Head of caudate nucleus (tissue), 42 donors: ENCODE measurements at places on chromosomes 5 and 9.

DNA sequence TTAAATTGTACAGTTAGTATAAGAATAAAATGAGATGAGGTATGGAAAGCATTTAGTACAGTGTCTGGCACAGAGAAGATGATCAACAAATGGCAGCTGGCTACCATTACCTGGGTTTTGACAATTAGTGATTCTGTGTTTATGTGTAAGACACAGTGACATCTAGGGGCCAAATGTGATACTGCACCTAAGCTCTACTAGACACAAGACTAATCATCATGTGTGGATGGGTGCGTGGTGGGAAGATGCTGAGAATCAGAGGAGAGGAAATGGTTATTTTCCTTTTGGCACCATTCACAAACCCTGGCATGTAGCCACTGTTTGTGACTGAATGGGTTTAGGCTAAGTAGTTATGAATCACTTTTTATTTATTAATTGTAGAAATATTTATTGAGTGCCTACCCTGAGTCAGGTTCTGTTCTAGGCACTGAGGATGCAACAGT is 109.8 kb upstream of the TBC1D2 start:
- no peak for DNase-seq

DNA sequence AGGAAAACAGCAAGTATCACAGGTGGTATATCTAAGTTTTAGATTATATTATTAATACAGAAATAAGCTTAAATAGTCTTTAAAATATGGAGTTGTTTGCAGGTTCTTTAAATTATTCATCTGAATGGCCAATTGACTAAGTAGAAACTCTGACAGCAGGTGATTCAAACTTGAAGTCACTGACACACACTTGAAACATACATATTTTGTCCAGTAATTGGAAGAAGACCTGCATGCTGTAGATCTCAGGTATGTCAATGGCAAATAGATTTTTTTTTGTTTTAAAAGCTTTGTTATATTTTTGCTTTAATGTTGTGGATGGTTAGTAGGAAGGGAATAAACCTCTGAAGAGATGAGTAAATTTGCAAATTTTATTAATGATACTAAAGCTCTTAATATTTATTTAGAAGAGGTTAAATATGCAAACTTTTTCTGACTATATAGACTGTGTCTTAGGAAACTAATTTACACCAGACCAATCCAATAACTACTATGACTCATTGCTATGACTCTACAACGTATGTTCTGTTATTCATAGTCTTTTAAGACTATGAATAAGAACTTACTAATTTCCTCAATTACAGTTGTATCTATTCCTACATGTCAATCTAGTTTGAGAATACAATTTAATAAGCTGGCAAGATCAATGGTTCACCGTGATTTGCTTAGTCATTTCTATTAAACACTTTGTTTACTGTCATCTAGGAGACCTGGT is 53.9 kb upstream of the RORB start:
- no peak for DNase-seq

DNA sequence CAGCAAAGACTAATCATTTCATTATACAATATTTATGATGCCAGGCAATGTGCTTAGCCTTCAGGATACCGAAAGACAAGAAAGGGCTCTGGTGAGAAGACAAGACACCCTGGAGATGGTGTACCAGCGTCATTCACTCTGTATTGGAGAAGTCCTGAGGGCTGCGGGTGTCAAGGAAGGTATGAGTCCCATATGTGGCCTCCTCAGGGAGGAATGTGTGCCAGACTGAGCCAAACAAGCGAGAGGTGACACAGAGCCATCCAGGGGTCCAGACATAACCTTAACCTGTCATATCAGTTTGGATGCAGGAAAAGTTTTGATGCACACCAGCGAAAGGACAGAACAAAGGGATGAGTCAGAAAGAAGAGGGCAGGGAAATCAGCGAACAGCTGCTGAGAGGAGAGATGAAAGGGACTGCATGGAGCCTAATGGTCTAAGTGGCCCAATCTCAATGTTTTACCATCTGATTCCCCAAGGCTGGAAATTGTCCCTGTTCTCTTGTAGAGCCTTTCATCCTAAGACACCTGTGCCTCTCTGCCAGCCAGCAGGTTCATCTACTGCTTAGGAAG is 38.9 kb downstream of the ADRA1B start:
- DNase-seq, result no peak

- no peak for DNase-seq
Observed at GRCh38 chr5:115231598-115231997, 31.1 kb downstream of the PGGT1B start.

- DNase-seq, result no peak
Observed at GRCh38 chr5:160185626-160186360, 43.5 kb upstream of the FABP6 start.

DNA sequence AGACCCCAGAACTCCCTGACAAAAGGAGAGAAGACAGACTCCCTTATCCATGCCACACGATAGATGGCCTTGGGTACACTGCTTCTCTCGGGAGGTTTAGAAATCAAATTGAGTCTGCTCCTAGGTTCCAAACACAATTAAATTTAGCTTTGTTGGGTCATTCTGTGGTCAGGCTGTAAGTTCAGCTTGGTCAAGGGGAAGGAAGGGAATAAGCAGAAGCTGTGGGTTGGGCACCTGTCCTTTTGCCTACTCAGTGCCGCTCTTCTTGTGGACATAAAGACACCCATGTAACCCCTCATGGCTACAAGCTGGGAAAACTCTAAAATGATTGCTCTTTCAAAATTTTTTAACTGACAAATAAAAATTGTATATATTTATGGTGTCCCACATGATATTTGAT is 19.1 kb upstream of the AK3 start:
- no peak for DNase-seq

DNA sequence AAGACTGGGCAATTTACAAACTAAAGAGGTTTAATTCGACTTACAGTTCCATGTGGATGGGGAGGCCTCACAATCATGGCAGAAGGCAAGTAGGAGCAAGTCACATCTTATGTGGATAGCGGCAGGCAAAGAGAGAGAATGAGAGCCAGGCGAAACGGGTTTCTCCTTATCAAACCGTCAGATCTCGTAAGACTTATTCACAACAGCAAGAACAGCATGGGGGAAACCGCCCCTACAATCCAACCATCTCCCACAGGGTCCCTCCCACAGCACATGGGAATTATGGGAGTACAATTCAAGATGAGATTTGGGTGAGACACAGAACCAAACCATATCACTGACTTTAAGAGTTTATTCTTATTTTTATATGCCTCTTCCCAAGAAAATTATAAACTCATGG is 60.3 kb downstream of the RFK start:
- DNase-seq, result no peak

DNA sequence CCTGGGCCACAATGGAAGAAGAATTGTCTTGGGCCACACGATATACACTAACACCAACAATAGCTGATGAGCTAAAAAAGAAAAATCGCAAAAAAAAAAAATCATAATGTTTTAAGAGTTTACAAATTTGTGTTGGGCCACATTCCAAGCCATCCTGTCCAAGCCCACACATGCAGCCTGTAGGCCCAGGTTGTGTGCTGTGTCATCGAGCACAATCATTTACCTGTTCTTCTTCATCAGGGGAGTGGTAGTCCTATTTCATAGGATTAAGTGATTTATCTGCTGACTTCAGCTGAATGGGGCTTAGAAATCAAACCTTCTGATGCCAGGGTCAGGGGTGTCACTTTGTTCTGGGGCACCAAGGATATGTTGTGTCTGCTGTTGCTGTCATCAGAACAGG is 44.6 kb upstream of the ELL2 start:
- no peak for DNase-seq

DNA sequence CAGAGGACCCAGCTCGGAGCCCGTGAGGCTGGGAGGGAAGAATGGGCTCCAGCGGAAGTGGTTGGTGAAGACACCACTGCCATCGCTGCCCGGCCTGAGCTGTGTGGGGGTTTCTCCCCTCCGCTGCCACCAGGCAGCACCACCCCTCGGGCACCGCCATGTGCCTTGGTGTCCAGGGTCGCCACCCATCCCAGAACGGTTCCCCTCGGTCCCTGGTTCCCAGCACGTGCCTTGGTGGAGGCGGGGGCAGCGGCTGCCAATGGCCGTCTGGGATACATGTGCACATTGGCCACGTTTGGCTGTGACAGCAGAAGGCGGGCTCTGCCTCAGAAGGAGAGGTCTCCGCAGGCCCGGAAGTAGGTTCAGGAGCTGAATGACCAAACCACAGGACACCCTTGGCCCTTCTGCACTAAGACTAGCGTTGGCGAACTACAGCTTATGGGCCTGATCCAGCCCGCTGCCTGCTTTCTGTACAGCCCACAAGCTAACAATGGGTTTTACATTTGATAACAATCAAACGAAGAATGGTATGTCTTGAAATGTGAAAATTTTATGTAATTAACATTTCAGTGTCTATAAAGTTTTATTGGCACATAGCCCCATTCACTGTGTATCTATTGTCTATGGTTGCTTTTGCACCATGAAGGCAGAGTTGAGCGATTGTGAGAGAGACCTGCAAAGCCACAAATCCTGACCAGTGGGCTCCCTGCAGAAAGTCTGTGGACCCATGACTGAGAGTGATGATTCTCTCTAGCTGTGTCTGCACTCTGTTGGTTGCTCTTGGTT is 91.7 kb upstream of the RAPGEF1 start:
- no peak for DNase-seq

DNA sequence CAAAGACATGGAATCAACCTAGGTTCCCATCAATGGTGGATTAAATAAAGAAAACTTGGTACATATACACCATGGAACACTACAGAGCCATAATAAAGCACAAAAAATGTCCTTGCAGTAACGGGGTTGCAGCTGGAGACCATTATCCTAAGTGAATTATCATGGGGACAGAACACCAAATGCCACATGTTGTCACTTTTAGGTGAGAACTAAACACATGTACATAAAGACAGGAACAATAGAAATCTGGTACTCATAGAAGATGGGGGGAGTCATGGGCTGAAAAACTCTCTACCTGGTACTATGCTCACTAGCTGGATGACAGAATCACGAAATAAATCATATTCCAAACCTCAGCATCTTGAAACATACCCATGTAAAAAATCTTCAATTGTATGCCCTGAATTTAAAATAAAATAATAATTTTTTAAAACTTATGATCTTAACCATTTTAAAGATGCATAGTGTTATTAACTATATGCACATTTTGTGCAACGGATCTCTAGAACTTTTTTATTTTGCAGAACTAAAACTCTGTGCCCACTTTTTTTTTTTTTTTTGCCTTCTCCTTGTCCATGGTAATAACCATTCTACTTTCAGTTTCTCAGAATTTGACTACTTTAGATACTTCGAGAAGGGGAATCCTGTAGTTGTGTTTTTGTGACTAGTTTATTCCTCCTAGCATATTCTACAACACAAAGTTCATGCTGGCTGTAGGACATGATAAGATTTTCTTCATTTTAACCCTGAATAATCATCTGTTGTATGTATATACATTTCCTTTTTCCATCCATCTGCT is 1081.6 kb upstream of the ACO1 start:
- no peak for DNase-seq

GRCh38 chr5:142866563-142867275 is 96.5 kb downstream of the ARHGAP26 start:
- DNase-seq, result no peak

- no peak for DNase-seq
Observed at GRCh38 chr5:58412932-58413331, 47.0 kb downstream of the PLK2 start.

DNA sequence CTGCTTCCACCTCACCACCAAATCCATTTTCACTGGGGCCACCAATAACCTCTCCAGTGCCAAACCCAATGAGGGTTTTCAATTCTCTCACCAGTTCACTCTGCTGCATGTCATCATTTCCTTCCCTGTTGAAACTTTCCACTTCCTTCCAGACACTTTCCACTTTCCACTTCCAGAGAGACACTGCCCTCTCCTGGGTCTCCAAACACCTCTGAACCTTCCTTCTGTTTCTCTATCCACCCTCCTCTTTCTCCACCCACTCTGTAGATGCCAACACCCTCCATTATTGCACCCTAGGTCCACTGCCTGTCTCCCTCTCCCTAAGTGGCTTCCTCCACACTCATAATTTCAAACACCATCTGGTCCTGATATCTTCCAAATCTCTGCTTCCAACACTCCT is 39.6 kb downstream of the PDE6A start:
- DNase-seq, result no peak

DNA sequence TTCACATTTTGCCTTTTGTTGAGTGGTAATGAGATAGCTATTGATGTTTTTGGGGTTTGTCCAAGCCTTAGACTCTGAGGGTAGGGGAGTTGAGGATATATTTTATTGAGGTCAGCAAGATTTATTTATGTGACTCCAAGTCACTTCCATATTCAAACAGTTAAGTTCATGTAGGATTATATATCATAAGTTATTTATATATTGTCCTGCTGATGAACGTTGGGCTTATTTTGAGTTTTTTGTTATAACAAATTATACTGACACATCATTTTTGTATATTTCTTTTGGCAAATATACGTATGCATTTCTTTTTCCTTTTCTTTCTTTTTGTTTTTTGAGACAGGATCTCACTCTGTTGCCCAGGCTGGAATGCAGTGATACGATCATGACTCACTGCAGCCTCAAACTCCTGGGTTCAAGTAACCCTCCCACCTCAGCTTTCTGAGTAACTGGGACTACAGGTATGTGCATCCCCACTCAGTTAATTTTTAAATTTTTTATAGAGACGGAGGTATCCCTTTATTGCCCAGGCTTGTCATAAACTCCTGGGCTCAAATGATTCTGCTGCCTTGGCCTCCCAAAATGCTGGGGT is 23.5 kb upstream of the IL12B start:
- DNase-seq, result no peak

- no peak for DNase-seq
Observed at GRCh38 chr5:15604986-15605385, 105.0 kb downstream of the FBXL7 start.

GRCh38 chr5:151757233-151758140 is 944 bp downstream of the ATOX1 start:
- no peak for DNase-seq

GRCh38 chr9:68975365-68976043 is 38.4 kb downstream of the PRKACG start:
- DNase-seq, result no peak

- DNase-seq, result no peak
Observed at GRCh38 chr5:14574096-14574495, 7.5 kb upstream of the OTULINL start.

- peak; percentile 80 for DNase-seq
Observed at GRCh38 chr5:157915638-157916037, 56.7 kb upstream of the CLINT1 start.

- DNase-seq, result no peak
Observed at GRCh38 chr9:28899926-28900325, 1326.6 kb upstream of the C9orf72 start.

DNA sequence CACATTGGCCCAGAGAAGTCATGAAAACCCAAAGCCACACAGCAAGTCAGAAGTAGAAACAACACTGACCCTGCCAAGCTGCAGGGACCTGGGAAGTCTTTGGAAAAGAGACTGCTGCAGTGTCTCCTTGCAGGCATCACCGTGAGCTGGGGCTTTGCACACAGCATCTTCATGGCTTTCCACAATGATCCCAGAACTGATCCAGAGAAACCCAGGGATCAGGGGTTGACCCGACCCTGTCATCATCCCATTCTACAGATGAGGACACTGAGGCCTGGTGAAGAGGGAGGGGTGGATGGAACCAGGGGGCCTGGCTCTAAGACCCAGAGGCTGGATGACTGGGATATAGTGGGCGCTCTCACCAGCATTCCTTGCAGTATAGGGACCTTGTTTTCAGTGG is 4.3 kb upstream of the FAM78A start:
- no peak for DNase-seq
